Hematopoietic multipotent progenitor cell treated with erythropoietin and hydrocortisone succinate and interleukin-3 and kit ligand, for 4 days (in vitro differentiated cells): ENCODE measurements at places on chromosomes 6 and 20.

DNA sequence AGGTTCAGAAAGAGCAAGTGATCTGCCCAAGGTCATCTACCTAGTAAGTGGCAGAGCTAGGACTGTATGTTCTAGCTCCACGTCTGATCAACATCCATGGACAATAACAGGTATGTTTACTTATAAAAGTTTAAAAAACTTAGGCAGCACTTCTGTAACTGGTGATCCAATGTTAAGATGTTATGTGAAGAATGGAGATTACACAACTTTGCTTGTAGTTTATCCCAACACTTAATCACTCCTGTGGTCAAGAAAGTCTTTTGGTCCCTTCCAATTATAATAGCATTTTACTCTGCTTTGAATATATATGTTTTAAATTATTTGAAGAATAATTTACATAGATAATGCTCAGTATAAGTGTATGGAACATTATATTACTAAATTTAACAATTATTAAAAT, 4.8 kb downstream of the FBXO30 start:
- DNase-seq: no peak

DNA sequence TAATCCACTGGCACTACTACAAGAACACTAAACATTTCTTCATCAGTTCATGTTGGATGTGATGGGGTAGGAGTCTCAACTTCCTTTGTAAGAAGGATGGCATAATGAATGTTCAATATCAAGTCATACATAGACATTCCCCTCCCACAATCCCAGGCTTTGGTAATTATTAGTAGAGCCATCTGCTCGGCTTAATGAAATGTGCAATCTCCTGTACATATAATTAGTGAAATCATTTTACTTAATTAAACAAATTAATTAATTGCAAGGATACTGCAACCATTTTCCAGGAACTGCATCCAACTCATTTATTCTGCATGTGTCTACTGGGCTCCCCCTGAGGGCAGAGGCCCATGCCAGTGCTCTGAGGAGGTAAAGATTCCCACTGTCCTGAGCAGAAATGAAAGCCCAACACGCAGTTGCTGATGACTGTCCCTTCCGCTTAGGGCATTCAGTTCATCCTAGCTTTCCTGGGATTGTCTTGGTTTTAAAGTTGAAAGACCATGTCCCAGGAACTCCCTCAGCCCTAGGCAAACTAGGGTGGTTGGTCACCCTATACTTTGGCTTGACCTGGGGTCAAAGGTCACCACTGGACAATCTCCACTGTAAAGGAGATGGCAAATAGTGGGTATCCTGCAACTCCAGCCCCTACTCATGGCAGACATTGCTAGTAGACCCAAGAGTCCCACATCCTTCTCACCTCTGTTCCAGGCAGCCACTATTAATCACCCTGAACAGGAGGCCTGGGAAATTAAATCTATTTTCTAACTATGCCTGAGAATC, 109.8 kb downstream of the TRERF1 start:
- no peak for DNase-seq

- DNase-seq: no peak
Measured at GRCh38 chr6:74182992-74183391, 487.0 kb downstream of the CD109 start.

- DNase-seq: peak; percentile 96
Measured at GRCh38 chr6:27894839-27895762, 17.1 kb downstream of the OR2B2 start.

- DNase-seq: peak; percentile 45
Measured at GRCh38 chr6:22146931-22147701, 149.7 kb downstream of the PRL start.

DNA sequence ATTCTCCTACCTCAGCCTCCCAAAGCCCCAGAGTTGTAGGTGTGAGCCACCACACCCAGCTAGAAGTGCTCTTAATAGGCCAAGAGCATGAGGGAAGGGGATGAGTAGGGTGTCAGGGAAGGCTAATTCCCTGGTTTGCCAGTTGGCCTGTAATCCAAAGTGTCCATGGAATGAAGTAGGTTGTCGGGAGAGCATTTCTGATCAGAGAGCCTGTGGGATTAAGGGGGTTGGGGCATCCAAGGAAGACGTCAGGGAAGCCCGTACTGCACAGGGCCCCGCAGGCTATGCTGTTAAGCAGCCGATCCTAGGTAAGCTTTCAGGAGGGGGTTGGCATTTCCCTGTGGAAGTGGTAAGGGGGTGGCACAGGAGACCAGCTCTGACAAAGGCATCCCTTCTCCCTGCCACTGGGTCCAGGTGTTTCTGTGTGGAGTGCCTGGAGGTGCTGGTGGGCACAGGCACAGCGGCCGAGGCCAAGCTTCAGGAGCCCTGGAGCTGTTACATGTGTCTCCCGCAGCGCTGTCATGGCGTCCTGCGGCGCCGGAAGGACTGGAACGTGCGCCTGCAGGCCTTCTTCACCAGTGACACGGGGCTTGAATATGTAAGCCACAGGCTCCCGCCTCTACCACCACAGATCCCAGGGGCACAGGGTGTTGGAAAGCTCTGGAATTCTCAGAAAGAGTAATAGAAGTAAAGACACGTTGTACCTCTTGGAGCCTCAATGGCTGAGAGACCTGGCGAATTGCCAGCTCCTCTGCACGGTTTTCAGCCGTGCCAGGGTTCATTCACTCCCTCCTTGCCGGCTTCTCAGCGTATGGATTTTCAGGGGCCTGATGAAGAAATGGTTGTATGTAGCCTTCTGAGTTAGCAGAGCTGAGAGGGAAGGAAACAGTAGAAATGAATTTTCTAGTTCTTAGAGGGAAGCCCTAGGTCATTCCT, 21.4 kb upstream of the MAPRE1 start:
- no peak for DNase-seq

GRCh38 chr6:16857969-16858592, 96.8 kb upstream of the ATXN1 start:
- peak; percentile 47 for DNase-seq

DNA sequence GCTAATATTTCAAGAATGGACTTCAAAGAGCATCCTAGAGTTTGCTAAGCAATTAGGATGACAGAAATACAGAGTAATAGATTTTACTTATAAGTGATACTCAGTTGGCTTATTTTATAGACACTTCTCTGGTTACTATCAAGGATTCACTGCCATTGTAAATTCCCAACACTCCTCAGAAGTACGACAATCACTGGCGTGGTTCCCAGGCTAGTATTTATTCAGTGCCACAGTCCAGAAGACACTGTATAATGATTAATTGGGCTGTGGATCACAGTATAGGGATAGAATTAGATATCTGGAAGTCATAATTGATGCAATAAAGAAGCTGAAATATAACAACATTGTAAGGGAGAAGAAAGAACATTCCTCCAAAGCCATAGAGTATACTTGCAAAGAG, 15.7 kb downstream of the MANEA start:
- DNase-seq: no peak

GRCh38 chr20:42923348-42923918, 266.3 kb downstream of the PTPRT start:
- DNase-seq: no peak

GRCh38 chr6:36110863-36111262, 19.4 kb upstream of the MAPK13 start:
- no peak for DNase-seq
